CD8-positive, alpha-beta memory T cell (primary cell): ENCODE measurements at places on chromosomes 1 and 21.

GRCh38 chr1:10236405-10237156 is 26.2 kb downstream of the KIF1B start:
- DNase-seq, result no peak

- no peak for DNase-seq
Measured at GRCh38 chr1:201713086-201713810, 115.7 kb upstream of the IPO9 start.

DNA sequence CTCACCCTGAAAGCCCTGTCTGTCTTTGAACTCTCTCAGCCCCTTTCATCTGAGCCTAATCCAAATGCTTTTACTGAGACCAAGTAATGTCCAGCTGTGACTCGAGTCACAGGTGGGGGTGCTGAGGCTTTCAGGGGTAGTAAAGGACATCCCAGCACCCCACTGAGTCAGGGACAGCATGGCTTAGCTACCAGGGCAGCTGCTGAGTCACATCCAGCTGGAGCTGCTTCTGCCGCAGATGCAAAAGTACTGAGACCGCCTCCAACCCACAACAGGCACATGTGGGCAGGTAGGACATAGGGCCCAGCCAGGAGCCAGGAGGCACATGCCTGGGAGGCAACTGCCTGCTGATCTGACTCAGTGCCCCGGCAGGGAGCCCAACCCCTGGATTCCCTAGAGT is 6.7 kb upstream of the VSIG8 start:
- no peak for DNase-seq

DNA sequence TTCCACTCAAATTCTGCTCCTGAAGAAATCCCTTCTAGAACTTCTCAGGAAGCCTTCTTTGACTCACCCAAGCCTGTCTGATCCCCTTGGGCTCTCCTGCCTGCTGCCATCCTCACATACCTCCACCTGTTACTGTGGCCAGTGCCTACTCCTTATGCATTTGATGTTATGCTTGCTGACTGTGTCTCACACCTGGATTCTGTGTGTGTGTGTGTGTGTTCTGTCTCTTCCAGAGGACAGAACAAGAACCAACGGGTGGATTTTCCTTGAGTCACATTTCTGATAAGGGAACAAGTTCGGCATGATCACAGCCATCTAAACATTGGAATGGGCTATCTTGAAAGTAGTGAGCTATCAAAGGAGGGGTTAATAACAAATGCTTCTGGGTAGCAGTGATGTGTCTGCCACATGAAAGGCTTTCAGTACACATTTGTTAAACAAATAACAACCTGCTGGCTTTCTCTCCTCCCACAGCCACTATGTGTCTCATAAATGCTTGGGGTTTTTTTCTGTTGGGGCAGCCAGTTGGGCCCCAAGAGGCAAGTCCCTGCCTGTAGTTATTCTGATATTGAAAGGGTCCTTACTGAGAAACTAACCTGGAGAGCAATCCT is 8.9 kb upstream of the GPR37L1 start:
- no peak for DNase-seq

GRCh38 chr1:160522622-160523345 is at the start of gene SLAMF6:
SLAMF6 (minus strand) TSS chr1:160523255; CDS start chr1:160523192, 63 bp downstream.
- peak; percentile 49 for DNase-seq

DNA sequence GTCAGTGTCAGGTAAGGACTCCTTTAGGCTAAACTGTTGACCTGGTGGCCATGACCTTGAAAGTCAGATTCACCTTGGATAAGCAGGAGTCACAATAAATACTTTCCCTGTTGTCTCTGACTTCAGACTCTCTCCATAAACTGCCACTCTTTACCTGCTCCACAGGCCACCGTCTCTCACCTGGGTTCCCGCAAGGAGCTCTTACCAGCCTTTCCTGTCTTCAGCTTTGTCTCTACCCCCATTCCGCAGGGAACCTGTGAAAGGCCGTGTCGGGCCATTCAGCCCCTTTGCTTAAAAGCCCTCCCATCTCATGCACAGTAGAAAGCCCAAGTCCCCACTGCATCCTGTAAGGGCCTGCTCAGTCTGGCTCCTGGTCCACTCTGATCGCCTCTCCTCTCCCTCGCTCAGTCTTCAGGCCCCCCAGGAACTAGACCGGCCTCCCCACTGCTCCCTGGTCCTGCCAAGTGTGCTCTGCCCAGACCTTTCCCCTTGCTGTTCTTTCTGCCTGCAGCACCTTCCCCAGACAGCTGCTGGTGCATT is 79.5 kb downstream of the ACTL8 start:
- no peak for DNase-seq

GRCh38 chr1:86296305-86297205 is 99.6 kb downstream of the ODF2L start:
- DNase-seq, result no peak

DNA sequence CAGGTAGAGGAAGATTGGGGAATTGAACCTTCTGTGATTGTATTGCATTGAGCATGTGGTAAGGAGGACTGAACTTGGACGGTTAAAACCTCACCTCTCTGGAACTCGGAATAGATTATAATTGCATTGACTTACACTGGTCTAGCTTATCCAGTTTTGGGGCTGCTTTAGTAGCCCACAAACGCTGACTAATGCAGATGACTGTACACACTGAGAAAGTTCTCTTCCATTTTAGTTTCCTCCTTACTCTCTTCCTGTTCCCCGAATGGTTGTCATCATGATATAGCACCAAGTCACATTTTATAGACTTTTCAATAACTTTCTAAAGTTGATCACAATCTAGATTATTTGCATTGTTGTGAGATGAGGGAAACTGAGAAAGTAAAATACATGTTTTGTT is 78.2 kb downstream of the NFIA start:
- DNase-seq, result no peak
